Articular chondrocyte of knee joint (primary cell): ENCODE measurements at places on chromosomes 12 and 14. TPM values are rescaled to one million over a fixed set of nuclear protein-coding genes. Genes with fewer than 3 reads are reported as not detected.

Gene AQP2
- not detected in 2 replicates for total RNA-seq

Gene MEG3
- total RNA-seq: 400 and 501 TPM in 2 replicates

Gene MYF5
- not detected in 2 replicates for total RNA-seq

Gene NEUROD4
- not detected in 2 replicates for total RNA-seq

Gene MSI1
- total RNA-seq: 0.26 and 0.43 TPM in 2 replicates

Gene WNT1
- total RNA-seq: not detected in 2 replicates

Gene RBM25
- 53.1 and 57.1 TPM in 2 replicates for total RNA-seq

Gene GNG2
- 19.2 and 33.5 TPM in 2 replicates for total RNA-seq

Gene ITGB7
- total RNA-seq: 1.3 and 4.1 TPM in 2 replicates

Gene FGF23
- not detected in 2 replicates for total RNA-seq

Gene ITPR2
- 15.8 and 22.7 TPM in 2 replicates for total RNA-seq

Gene SMIM41
- 0.39 and 0.65 TPM in 2 replicates for total RNA-seq

Gene NPAS3
- 0.43 and 0.78 TPM in 2 replicates for total RNA-seq

Gene KIF5A
- under 0.01 and 0.22 TPM in 2 replicates for total RNA-seq

Gene OTOGL
- 0.11 and 0.26 TPM in 2 replicates for total RNA-seq

Gene PLEKHD1
- under 0.01 TPM in 2 replicates for total RNA-seq

Gene REP15
- 6.5 and 9.5 TPM in 2 replicates for total RNA-seq

Gene GPR68
- 8.0 and 13.2 TPM in 2 replicates for total RNA-seq

Gene POTEG
- total RNA-seq: not detected in 2 replicates

Gene CCDC60
- total RNA-seq: not detected in 2 replicates

Gene HOXC4
- total RNA-seq: 2.2 and 4.6 TPM in 2 replicates

Gene ENDOU
- 0.11 and 0.78 TPM in 2 replicates for total RNA-seq

Gene C12orf42
- total RNA-seq: not detected in 2 replicates

Gene PTMS
- 75.0 and 82.3 TPM in 2 replicates for total RNA-seq

Gene NDRG2
- 0.22 and 1.7 TPM in 2 replicates for total RNA-seq

Gene KRT73
- not detected in 2 replicates for total RNA-seq

Gene ABCC9
- 0.32 and 1.3 TPM in 2 replicates for total RNA-seq

Gene KLRC4
- total RNA-seq: not detected in 2 replicates

Gene B4GALNT3
- total RNA-seq: 3.1 and 3.8 TPM in 2 replicates

Gene B4GALNT1
- 1.0 and 2.9 TPM in 2 replicates for total RNA-seq

Gene ZC2HC1C
- total RNA-seq: 1.2 and 1.5 TPM in 2 replicates

Gene PSME2
- 73.3 and 80.2 TPM in 2 replicates for total RNA-seq

Gene CLEC4D
- total RNA-seq: not detected in 2 replicates

Gene PPP4R4
- total RNA-seq: 6.6 and 9.4 TPM in 2 replicates

Gene IL23A
- total RNA-seq: not detected in 2 replicates

Gene RPGRIP1
- total RNA-seq: not detected in 2 replicates

Gene SLCO1B1
- total RNA-seq: not detected in 2 replicates

Gene CLEC4A
- 0.32 and 0.52 TPM in 2 replicates for total RNA-seq

Gene MSRB3
- total RNA-seq: 65.7 and 67.8 TPM in 2 replicates

Gene SYT1
- 1.5 TPM in 1 of 2 replicates, not detected in the other for total RNA-seq

Gene TPPP2
- not detected in 2 replicates for total RNA-seq

Gene LRRC9
- total RNA-seq: not detected in 2 replicates

Gene BCL7A
- total RNA-seq: 4.0 and 4.1 TPM in 2 replicates

Gene SLC7A8
- 94.3 and 98.6 TPM in 2 replicates for total RNA-seq

Gene OR6C2
- total RNA-seq: not detected in 2 replicates

Gene CFAP73
- total RNA-seq: not detected in 2 replicates

Gene PTPRB
- total RNA-seq: under 0.01 and 0.32 TPM in 2 replicates

Gene IL25
- not detected in 2 replicates for total RNA-seq

Gene KLRG1
- 0.22 and 0.52 TPM in 2 replicates for total RNA-seq

Gene TAS2R9
- total RNA-seq: 0.32 and 0.52 TPM in 2 replicates

Gene TAMALIN
- total RNA-seq: 0.65 TPM in 2 replicates

Gene TMBIM6
- total RNA-seq: 588 and 616 TPM in 2 replicates

Gene ADCY4
- 99.4 and 106 TPM in 2 replicates for total RNA-seq

Gene IL31
- not detected in 2 replicates for total RNA-seq

Gene SOCS2
- 26.7 and 42.9 TPM in 2 replicates for total RNA-seq

Gene ADGRD1
- 1.7 and 1.8 TPM in 2 replicates for total RNA-seq

Gene GUCY2C
- 0.11 TPM in 1 of 2 replicates, not detected in the other for total RNA-seq

Gene CPNE8
- 21.3 and 25.9 TPM in 2 replicates for total RNA-seq

Gene TMEM30B
- total RNA-seq: 11.0 and 12.4 TPM in 2 replicates
